ENCODE measurements at places on chromosomes 2 and 18. TPM values are rescaled to one million over a fixed set of nuclear protein-coding genes. Genes with fewer than 3 reads are reported as not detected.

GRCh38 chr18:14026199-14026598 is 106.0 kb downstream of the ZNF519 start:
- DNase-seq: no peak

RAB17 gene
- 0.30 TPM for total RNA-seq

- peak; percentile 68 for DNase-seq
These were observed 174.0 kb downstream of the TGIF1 start for GRCh38 chr18:3623769-3624545.

- no peak for DNase-seq
These were observed 672.6 kb downstream of the EPHA4 start for GRCh38 chr2:220899492-220899891.

MEIS1 gene
- total RNA-seq: not detected

GRCh38 chr2:65456064-65456463 is 23.7 kb upstream of the SPRED2 start:
- DNase-seq: no peak

FZD7 gene
- 0.94 TPM for total RNA-seq

GRCh38 chr2:37020212-37020886 is 54.0 kb upstream of the STRN start:
- no peak for DNase-seq

DNA sequence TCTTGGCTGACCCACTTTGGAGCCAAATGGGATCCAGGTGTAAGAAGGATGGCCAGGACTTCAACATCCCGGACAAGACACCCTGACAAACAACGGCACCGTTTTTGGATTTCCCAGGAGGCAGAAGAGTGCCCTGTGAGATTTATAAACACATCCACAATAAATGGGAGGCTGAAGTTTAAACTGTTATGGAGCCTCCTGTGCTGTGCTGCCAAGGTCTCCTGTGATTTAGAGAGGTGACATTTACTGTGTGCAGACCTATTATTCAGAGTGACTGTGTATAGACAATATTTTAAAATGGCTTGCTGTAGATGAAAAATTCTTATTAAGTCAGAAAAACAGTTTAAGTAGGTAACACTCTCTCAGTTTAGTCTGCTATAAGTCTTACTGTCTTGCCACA is 401.5 kb upstream of the ETAA1 start:
- no peak for DNase-seq
